Mesothelial cell of epicardium (in vitro differentiated cells): ENCODE measurements at places on chromosomes 11 and 22.

DNA sequence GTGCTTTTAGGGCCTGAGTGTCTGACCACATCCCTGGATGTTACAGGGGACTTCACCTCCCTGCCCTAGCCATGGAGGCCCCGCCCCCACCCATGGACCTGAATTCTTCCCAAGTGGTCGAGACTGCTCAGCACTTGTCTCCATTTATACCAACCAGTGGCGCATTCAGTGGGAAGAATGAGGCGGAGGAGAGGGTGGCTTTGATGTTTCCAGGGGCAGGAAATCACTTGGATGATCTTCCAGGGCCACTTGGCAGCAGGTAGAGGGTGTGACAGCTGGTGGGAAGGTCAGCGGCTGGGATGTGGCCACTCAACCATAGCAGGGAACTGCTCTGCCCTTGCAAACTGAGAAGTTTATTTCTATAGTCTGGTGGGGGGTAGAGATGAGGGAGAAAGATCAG is 155.1 kb upstream of the BLID start:
- DNase-seq = no peak
- H3K4me3 ChIP-seq = no peak overlapping the region
- no peak overlapping the region for H3K27ac ChIP-seq
- no peaks in the 10 kb centered on the region for H3K36me3 ChIP-seq

- H3K27me3 ChIP-seq = no peaks in the 10 kb centered on the region
- peaks cover 5% of the 10 kb centered on the region for H3K4me1 ChIP-seq
- no peak overlapping the region for H3K4me3 ChIP-seq
- no peaks in the 10 kb centered on the region for H3K36me3 ChIP-seq
- no peak for DNase-seq
Observed at GRCh38 chr11:63511048-63511748, 5.3 kb downstream of the LGALS12 start.

DNA sequence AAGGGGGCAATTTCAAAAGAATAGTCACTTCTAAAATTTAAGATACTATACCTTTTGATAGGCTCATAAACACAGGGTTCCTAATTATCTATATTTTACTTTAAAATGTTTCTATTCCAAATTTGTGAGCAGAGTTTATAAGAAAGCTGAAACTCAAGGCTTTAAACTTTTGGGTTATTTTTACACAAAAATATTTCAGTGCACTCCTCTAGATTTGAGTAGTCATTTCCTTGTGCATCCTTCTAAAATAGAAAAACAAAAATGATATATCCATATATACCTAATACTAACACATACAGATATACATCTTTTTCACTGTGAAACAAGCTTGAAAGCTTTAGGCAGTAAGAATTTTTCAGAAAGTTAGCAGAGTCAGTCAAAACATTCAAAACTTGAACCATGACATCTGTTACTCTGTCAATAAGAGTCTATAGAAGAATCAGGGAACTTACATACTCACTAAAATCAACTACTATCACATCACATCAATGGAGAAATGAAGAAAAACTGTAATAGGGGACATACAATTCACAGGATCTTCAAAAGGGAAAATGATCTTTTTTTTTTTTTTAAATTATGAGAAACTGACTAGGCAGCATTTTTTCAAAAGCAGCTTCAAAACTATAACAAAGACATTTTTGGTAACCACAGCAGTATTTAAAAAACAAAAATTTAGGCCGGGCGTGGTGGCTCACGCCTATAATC is 5.1 kb downstream of the PHF21A start:
- H3K27me3 ChIP-seq = no peaks in the 10 kb centered on the region
- H3K36me3 ChIP-seq = no peaks in the 10 kb centered on the region
- DNase-seq = no peak
- H3K4me1 ChIP-seq = peaks cover 67% of the 10 kb centered on the region
- peak overlapping the region; percentile 1 for H3K4me3 ChIP-seq

GRCh38 chr11:117519590-117519989 is 191.9 kb downstream of the CEP164 start:
- no peaks in the 10 kb centered on the region for H3K36me3 ChIP-seq
- H3K27me3 ChIP-seq = peaks cover 4% of the 10 kb centered on the region
- peaks cover 4% of the 10 kb centered on the region for H3K4me1 ChIP-seq
- H3K27ac ChIP-seq = no peak overlapping the region
